NCI-H1436 (cell line): ENCODE measurements at places on chromosomes 1 and 21.

DNA sequence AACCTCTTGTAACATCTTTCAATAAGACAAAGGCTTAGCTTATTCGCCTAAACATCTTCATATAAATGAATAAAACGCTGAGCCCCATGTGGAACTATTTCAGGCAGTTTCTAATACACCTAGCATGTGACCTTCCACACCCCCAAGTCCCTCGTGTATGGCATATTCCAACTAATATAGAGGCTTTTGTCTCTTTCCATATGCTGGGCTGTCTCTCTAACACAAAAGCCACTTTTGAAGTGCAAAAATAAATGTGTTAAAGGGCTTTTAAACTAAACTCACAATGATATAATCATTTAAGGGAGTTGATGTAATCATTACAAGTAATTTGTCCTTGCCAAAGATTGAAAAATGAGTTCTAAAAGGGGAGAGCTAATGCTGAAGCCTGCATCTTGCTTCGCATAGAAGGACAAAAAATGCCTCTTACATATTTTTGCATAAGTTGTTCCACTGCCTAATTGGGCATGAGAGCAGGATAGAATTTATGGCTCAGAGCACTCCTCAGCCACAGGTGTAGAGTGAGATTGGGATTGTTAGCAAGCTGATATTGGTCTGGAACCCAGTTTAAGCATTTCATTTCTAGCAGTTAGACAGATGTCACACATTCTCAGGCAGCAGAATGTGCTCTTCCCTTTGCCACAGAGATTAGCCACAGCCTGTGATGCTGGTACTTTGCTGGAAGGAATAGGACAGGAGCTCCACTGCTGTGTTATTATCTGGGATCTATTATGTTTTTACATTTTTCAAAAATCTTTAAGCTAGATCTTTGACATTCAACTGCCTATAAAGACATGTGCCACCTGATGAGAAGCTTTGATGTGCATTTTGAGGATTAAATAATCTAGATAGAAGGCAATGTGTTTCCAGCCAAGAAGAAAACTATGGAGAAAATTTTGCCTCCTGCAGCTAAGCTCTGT, 1044.4 kb downstream of the ADGRL2 start:
- peak; percentile 10 for DNase-seq

GRCh38 chr1:183652547-183653461, at the start of gene APOBEC4:
Gene APOBEC4, minus strand, starts transcription at chr1:183653316. Its CDS starts 4,535 bp downstream, at chr1:183648781.
- peak; percentile 40 for DNase-seq

DNA sequence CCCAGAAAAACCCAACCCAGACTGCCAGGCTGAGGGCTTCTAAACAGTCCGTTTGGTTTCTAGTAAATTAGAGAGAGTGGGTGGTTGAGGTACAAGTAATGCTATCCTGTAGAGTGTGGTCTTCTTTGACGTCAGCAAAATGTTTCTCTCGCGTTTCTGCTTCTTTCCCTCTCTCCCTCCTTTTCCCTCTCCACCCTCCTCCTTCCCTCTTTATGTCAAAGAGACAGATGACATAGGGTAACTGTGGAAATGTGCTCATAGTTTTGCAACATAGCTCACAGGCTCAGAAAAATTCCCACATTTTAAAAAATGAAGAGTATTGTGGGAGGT, 158.3 kb downstream of the TOMM20 start:
- DNase-seq: no peak

DNA sequence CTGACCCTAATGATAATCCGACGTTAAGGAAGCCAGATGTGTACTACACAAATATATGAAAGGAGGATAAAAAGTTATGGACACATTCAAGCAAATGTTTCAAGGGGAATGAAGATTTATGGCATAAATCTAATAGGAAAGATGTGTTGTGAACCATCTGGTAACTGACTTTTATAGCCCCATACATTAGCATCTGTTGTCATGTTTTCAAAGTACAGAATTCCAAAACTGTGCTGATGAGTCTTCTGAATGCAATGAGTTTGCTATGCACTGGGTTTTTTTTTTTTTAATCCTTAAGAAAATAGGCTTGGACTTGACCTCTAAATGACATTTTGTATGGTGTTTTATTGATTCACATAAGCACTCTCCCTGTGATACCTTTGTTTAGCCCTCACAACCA, 158.5 kb upstream of the ESRRG start:
- DNase-seq: no peak

GRCh38 chr1:217781056-217781455, 149.9 kb downstream of the SPATA17 start:
- DNase-seq: no peak

GRCh38 chr1:240254778-240255291, 163.2 kb downstream of the FMN2 start:
- DNase-seq: no peak

- DNase-seq: no peak
Observed at GRCh38 chr1:219834314-219834917, 93.9 kb downstream of the SLC30A10 start.

DNA sequence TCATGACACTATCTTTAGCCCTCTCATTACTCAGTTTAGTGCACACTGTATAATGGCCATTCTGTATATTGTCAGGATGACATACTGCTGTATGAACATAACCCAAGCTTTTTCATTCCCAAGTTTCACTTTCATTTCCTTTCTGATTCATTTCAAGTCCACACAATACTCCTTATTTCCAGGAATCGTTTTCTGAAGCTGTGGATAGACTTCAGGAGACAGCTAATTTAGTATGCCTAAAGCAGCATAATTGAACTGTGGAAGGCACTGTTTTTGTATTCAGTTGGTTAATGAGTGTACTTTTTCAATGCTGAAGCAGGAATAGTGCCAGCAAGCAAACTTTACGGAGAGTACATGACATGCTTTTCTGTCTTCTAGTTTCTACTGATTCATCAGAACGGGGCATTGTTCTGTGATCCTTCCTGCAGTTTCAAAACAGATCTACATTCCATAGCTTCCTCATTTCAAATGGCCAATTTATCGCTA, 578.5 kb upstream of the ZP4 start:
- no peak for DNase-seq

DNA sequence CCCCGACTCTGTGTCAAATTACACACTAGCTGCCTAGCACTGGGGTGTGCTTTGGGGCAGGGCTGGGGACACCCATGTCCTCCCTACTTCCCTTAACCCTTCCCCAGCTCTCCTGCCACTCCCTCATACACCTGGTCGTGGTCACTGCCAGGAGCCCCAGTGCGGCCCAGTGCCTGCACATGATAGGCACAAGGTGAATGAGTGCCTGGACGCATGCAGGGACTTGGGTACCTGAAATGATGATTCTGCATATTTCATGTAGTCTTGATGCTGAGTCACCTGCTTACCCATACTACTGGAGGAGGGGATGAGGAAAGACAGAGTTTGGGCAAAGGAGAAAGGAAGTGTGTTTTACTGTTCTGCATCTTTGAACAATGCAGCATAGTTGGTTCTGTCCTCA, 1.5 kb upstream of the VANGL2 start:
- DNase-seq: no peak

DNA sequence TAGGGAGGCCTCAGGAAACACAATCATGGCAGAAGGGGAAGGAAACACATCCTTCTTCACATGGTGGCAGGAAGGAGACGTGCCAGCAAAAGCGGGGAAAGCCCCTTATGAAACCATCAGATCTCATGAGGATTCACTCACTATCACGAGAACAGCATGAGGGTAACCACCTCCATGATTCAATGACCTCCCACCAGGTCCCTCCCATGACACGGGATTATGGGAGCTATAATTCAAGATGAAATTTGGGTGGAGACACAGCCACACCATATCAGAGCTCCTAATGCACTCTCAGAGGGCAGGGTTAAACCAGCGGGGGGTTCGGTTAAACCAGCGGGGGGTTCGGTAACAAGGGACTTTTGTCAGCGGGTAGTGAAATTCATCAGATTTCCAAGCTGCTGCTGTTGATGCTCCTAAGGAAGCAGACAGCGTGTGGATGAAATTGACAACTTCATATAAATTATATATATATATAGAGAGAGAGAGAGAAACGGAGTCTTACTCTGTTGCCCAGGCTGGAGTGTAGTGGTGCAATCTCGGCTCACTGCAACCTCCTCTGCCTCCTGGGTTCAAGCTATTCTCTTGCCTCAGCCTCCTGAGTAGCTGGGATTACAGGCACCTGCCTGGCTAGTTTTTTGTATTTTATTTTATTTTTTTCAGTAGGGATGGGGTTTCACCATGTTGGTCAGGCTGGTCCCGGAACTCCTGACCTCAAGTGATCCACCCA, 4.2 kb downstream of the CSTB start:
- no peak for DNase-seq

- peak; percentile 69 for DNase-seq
Observed at GRCh38 chr1:88462488-88463261, 221.4 kb upstream of the PKN2 start.

GRCh38 chr1:227357927-227358302, 39.6 kb upstream of the CDC42BPA start:
- DNase-seq: no peak

GRCh38 chr1:165162671-165163241, 193.8 kb downstream of the LMX1A start:
- no peak for DNase-seq

DNA sequence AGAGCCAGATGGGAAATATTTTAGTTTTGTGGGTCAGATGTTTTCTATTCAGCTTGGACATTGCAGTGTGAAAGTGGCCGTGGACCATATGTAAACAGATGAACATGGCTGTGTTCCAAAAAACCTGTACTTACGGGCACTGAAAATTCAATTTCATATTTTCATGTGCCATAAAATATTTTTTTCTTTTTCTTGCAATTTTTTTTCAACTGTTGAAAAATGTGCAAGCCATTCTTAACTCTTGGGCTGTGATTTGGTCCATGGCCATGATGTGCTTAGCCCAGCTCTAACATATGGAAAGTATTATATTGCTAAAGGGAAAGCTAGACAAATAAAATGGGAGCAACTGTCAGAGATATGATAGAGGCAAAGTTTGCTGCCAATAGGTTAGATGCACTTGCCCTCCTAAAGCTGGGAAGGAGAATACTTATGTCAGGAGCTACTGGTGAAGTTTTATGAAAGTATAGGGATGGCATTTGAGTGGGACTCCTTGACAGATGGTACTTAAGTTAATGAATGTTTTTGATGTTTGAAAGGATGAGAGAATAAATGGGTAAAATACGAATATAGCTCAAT, 240.3 kb downstream of the RYR2 start:
- DNase-seq: no peak

- DNase-seq: no peak
Observed at GRCh38 chr1:94773296-94773809, 46.8 kb upstream of the SLC44A3 start.

- no peak for DNase-seq
Observed at GRCh38 chr1:36327421-36328087, 4.1 kb upstream of the EVA1B start.

- DNase-seq: no peak
Observed at GRCh38 chr1:3064901-3065300, 4.1 kb upstream of the PRDM16 start.

DNA sequence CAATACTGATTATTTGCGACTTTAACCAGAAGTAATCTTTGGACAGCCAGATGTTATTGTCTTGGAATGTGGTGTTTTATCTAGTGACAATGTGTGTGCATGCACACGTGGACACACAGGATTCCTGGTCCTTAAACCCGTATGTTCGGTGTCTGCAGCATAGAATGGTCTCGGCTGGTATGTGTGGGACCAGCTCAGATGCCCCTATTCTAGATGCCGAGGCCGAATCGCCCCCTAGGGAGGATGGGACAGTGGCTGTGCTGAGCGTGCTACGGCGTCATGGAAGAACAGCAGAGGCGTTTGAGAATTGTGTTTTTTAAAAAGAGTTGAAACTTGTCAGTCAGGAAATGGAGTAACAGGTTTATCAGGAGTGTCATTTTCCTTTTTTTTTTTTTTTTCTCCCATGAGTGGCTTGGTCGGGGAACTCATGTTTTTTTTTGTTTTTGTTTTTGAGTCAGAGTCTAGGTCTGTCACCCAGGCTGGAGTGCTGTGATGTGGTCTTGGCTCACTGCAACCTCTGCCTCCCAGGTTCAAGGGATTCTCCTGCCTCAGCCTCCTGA, 30.1 kb downstream of the SKI start:
- DNase-seq: no peak

GRCh38 chr1:235286667-235287066, 41.3 kb downstream of the ARID4B start:
- DNase-seq: no peak
